Stimulated activated CD4-positive, alpha-beta T cell treated with anti-CD3 and anti-CD28 coated beads, Interleukin-4, amount 100 ng/mL, for 24 hours (primary cell): ENCODE measurements at places on chromosomes 11 and 22.

DNA sequence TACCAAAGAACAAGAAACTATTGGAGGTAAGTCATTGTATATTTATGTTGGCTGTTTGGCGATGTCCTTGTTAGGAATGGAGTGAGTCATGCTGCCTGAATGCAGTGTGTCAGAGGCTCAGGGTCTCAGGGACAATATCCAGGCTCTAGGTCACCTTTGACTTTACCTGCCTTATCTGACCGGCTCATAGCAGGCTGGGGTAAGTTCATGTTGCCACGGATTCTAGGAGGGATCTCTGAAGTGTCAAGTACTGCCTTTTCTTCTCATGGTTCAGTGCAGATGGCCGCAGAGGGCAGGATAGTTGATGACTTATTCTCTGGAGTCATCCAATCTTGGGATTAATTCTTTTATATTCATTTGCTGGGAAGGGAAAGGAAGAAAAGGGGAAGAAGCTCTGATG, 53.2 kb downstream of the SPON1 start:
- no peak for DNase-seq

GRCh38 chr11:1854132-1854948, 1.5 kb downstream of the LSP1 start:
- DNase-seq = no peak

- no peak for DNase-seq
These were observed 13.1 kb downstream of the SLC43A1 start for GRCh38 chr11:57502376-57502775.

DNA sequence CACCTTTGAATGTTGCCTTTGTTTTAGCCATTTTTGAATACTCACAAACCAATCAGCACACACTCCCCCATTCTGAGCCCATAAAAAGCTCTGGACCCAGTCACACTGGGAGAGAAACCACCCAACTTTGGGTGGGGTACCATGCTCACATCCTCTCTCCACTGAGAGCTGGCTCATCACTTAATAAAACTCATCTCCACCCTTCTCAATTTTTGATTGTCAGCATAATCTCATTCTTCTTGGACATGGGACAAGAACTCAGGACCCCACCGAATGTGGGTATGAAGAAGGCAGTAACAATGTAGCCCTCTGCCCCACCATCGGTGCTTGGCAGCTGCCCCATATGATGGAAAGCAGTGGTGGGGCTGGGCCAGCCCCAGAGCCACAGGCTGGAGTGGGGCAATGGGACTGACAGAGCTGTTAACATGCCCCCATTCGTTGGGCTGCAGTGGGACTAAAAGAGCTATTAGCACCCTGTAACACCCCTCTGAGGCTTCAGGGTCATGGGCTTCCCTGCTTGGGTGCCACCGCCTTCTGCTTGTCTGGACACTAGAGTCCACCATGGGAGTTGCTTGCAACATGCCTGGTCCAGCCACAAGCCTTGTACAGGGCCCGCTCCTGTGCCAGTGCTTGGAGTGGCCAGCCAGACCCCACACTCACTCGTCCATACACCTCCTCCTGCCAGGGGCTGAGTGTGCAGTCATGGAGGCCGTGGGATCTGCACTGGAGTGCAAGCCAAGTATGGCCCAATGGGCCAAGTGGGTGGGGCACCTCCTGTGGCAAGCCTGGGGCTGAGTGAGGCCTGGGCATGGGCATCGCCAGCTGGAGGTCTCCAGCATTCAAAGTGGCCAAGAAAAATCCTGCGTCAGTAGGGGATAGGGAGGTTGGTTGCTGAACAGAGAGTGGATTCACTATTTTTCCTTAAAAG, 471.1 kb downstream of the TBC1D22A start:
- no peak for DNase-seq

DNA sequence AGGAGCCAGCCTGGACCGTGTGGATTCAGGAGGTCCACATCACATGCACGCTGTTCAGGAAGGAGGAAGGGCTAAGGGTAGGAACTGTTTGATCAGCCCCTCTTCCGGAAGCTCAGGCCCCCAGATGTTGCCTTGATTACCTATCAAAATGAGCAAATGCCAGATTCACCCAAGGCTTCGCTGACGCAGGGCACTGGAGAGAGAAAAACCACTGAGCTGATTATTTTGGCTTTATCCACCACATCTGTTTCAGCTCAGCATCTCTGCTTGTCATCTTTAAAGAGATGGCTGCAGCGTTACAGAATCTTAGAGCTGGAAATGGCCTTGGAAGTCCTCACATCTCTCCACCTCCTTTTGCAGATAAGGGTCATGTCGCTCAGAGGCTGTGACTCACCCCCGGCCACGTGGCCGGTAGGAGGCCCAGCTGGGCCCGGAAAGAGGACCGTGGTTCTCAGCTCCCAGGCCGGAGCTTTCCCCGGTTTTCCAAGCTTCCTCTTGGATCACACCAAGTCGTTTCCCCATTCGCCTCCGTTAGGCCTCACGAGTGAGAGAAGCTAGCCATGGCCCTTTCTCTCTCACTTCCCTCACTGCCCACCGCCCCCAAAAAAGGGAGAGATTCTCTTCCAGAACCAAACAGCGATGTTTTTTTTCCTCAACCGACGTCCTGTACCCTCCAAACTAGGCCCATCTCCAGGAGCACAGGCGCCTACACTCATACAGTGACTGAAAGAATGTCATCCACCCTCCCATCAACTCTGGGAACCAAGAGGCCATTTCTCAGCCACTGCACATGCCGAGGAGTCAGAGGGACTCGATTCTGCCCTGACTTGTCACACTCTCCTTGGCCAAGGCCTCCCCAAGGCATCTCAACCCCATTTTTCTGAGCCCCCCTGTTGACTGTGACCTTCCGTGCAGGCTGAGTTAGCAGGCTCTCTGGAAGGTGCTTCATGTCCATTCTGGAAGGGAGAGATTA, 37.6 kb downstream of the LIF start:
- DNase-seq = no peak

GRCh38 chr22:17074648-17075002, 10.2 kb upstream of the IL17RA start:
- DNase-seq = no peak

GRCh38 chr11:128424271-128424711, 163.1 kb downstream of the ETS1 start:
- DNase-seq = no peak

DNA sequence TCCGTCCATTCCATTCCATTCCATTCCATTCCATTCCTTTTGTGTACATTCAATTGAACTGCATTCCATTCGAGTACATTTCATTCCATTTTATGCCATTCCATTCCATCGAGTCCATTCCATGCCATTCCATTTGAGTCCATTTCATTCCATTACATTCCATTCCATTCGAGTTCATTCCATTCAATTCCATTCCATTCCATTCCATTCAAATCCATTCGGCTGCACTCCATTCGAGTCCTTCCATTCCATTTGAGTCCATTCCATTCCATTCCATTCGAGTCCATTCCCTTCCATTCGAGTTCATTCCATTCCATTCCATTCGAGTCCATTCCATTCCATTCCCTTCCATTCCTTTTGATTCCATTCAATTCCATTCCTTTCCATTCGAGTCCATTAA, 4800.6 kb upstream of the OR11H1 start:
- DNase-seq = no peak

DNA sequence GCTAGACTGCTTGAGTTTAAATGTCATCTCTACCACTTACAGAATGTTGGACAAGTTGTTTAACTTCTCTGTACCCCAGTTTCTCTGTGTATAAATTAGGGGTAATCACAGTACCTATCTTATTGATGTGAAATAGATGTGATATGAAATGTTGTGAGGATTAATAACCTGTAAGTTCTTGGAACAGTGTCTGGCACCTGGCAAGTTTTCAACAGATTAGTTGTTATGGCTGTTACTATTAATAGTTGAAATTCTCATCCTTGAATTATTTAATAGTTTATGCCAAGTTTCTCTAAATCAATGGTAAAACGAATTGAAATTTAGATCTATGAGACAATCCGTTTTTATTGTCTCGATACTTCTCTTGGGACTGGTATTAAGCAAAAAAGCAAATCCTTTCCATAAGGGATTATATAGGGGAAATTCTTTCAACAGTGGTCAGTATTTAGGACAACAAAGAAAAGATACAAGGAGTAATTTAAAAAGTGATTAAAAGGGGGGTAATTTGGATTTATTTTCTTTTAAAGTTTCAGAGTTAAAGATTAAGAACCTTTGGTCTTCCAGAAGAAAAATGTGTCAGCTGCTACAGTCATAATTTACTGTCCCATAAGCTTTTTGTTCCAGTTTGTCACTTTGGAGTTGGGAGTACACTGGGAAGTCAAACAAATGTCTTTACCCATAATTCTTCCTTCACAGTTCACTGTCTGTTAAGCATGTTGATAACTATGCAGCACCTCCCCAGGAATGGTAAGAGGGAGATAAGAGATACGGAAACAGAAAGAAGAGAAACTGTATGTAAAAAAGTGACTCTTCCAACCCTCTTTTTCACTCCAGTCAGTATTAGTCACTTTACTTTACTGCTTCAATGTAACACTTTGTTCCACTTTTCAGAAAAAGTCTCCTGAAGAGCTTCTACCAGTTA, 13.2 kb downstream of the PDE3B start:
- DNase-seq = no peak

- DNase-seq = no peak
These were observed 31.3 kb downstream of the ATP6V1E1 start for GRCh38 chr22:17597217-17597616.

GRCh38 chr11:75450826-75451821, 18.1 kb upstream of the KLHL35 start:
- peak; percentile 39 for DNase-seq

GRCh38 chr22:27574002-27574366, 227.6 kb downstream of the MN1 start:
- no peak for DNase-seq
